ENCODE measurements at places on chromosomes 12 and 14. TPM values are rescaled to one million over a fixed set of nuclear protein-coding genes. Genes with fewer than 3 reads are reported as not detected.

Gene SLC25A47
- total RNA-seq, result 0.52 TPM

Gene ACADS
- total RNA-seq, result 14.1 TPM

Gene LRRC10
- total RNA-seq, result 0.52 TPM

Gene ABCC9
- total RNA-seq, result 111 TPM

Gene MMP19
- 2.6 TPM for total RNA-seq

Gene IFI27L2
- total RNA-seq, result 14.1 TPM

Gene PSMA6
- 230 TPM for total RNA-seq

Gene CYP27B1
- total RNA-seq, result under 0.01 TPM
